ENCODE measurements at places on chromosomes 3 and 15.

GRCh38 chr3:48431224-48432029 is 1.5 kb upstream of the PLXNB1 start:
- DNase-seq, result no peak

DNA sequence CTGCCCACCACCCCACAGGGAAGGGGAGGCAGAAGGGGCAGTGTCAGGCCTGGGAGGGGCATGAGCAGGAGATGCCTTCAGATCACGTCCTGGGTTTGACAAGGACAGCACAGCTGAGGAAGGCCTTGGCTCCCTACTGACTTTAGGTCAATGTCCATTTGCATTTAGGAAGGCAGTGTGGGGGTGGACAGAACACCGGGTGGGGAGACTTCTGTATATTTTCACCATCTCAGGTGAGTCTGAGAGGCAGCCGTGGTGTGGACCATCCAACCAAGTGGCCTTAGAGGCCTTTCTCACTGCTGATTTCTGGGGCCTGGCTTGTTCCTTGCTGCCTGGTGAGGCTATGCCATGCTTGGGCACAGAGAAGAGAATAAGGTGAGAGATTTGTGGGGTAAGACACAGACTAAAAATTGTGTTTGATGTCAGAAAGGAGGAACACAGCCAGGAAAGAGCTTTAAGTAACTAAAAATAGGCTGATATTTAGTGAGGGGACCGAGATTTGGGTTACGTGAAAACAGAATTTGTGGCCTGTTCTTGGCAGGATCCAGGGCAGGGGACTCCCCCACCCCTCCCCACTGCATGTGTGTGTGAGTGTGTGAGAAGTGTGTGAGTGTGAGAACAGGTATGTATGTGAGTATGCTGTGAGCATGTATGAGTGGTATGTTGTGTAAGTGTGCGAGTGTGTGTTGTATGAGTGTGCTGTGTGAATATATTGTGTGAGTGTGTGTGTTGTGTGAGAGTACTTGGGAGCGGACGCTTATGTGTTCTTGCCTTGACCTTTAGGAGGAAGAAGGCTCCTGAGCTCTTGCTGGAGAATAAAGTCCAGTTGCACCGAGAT is 11.8 kb upstream of the PLA2G4E start:
- DNase-seq, result no peak

- no peak for DNase-seq
Measured at GRCh38 chr3:30315447-30315846, 291.0 kb upstream of the TGFBR2 start.

GRCh38 chr3:27591312-27592210 is 107.4 kb upstream of the SLC4A7 start:
- DNase-seq, result no peak

DNA sequence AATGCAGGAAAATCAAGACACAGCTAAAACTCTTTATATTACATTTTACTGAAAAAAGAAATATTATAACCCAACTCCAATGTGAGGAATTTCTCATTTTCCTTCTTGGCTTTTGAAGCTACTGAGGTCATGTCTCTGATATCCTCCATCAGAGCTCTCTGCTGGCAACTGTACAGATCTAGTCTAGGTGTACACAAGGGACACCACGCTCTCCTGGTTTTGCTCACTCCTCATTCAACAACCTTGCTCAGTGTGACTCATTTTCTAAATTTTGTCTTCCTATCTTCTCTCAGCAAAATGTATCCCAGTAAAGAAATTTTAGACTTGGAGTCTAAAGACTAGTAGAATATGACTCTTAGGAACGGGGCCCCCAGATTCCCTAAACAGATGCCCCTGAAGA is 144.3 kb downstream of the KCNMB2 start:
- no peak for DNase-seq

- no peak for DNase-seq
Measured at GRCh38 chr3:95401693-95402092, 1338.8 kb downstream of the NSUN3 start.

DNA sequence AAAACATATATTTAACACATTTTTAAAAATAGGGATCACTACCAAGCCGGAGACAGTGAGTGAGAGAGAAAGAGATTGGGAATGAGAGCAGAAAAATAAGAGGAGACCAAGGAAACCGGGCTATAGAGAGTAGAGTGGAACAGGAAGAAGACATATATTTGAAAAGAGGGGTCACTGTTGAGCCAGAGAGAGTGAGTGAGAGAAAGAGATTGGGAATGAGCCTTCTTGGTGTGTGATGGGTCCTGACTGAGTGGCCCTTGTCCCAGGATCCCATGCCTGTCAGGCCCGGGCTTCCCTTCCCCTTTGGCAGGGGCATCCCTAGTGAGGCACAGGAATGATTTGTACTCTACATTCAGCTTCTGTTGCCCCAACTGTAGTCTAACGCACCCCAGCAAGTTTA is 646.6 kb downstream of the NTRK3 start:
- no peak for DNase-seq

GRCh38 chr3:50502584-50503423 is 630 bp downstream of the CACNA2D2 start:
- no peak for DNase-seq

DNA sequence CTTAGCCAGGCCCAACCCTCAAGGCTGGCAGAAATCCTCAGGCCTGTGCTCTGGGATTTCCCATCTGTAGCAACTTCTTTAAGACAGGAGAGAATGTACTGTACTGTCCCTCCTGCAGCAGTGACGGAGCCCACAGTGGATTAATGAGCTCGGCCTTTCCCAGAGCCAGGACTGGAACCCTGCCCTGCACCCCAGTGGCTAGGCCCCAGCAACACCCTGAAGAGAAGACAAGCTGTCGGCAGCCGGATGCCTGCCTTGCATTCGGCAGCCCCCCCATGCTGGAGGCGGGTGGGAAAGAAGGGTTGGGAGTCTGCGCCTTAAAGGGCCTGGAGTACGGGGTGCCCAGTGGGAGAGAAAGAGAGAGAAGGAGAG is 32.0 kb downstream of the KLHL25 start:
- DNase-seq, result no peak

- no peak for DNase-seq
Measured at GRCh38 chr3:66098436-66098835, 59.7 kb upstream of the MAGI1 start.

GRCh38 chr3:97950360-97950759 is 21.9 kb downstream of the RIOX2 start:
- no peak for DNase-seq

DNA sequence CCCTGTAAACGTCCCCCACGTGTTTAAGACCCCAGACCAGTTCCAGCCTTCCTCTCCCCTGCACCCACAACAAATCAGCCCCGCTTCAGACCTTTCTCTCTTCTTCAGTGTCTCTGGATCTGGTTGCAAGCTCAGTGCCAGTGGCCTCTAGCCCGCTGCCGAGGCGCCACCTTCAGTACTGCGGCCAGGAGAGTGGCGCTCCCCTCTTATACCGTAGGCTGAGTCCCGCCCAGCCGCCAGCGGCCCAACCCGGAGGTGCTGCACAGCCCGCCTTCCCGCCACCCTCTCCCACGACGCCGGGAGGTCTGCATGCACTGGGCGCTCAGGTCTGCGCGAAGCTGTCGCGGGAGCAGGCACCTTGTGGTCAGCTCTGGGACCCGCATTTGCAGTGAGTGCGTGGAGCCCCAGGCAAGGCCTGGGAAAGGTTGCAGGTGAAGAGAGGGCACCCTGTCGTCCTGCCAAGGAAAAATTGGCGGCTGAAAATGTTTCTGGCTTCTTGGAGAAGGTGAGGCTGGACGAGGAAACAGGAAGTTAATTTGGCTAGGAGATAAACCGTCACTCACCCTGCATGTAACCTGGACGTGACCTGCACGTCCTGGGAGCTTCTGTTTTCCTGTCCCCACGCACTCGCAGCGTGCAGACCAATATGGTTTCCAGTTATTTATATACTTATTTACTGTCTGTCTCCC is at the start of gene C2CD4B:
Gene C2CD4B, minus strand, starts transcription at position 182 of the 689 bp plus-strand sequence. CDS start 301 bp downstream, outside the sequence.
- DNase-seq, result no peak

GRCh38 chr3:168312984-168313383 is 217.3 kb upstream of the GOLIM4 start:
- DNase-seq, result no peak

GRCh38 chr3:180947761-180948390 is 35.4 kb downstream of the FXR1 start:
- no peak for DNase-seq

GRCh38 chr3:56677286-56677685 is 5.8 kb downstream of the TASOR start:
- no peak for DNase-seq

DNA sequence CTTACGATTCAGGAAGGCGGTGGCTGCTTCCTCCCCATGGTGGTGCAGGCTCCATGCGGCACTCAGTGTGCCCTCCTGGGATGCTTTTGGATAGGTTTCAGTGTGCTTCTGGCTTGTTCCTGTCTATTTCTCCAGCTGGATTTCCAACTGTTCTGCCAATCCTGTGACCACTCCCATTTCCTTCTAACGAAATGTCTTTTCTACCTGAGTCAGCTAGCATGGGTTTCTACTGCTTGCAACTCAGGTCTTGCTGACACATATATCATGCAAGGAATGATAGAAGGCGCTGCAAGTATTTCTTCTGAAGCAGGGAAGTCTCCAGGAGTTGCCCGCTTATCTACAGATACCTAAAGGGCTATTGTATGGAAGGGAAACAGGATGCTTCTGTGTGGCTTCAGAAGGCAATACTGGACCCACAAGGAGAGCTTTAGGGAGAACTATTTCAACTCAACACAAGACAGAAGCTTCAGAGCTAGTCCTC is 244.4 kb downstream of the OPA1 start:
- no peak for DNase-seq

- DNase-seq, result no peak
Measured at GRCh38 chr15:99605990-99606389, 40.2 kb downstream of the MEF2A start.

- DNase-seq, result no peak
Measured at GRCh38 chr3:134340362-134340981, 33.8 kb downstream of the AMOTL2 start.

GRCh38 chr3:48945432-48945831 is 26.8 kb downstream of the ARIH2 start:
- no peak for DNase-seq

- no peak for DNase-seq
Measured at GRCh38 chr15:80838012-80838411, 58.8 kb downstream of the CEMIP start.

- no peak for DNase-seq
Measured at GRCh38 chr3:121975702-121976302, 46.2 kb downstream of the ILDR1 start.

- DNase-seq, result no peak
Measured at GRCh38 chr15:92681141-92681631, 25.6 kb upstream of the FAM174B start.
